ELR (cell line): ENCODE measurements at places on chromosomes 1 and 21.

GRCh38 chr1:213962508-213962907 lies 25.3 kb upstream of the PROX1 start:
- no peak for DNase-seq

DNA sequence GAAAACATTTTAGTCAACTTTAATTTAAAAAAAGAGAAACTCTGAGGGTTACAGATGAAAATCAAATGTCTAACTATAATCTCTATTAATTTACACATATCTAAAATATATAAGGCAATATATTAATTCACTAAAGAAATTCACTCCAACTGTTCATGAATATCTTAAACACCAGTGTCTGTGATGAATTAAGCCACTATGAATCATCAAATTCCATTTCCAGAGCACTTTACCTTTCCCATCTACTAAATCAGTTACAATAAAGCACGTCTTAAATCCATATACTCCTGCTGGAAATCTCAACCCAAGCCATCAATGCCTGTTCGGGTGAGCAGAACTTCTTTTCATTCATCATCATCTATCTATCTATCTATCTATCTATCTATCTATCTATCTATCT lies 4.3 kb downstream of the TAF5L start:
- peak; percentile 42 for DNase-seq

- no peak for DNase-seq
Measured at GRCh38 chr1:176816232-176816631, 348.3 kb downstream of the ASTN1 start.

DNA sequence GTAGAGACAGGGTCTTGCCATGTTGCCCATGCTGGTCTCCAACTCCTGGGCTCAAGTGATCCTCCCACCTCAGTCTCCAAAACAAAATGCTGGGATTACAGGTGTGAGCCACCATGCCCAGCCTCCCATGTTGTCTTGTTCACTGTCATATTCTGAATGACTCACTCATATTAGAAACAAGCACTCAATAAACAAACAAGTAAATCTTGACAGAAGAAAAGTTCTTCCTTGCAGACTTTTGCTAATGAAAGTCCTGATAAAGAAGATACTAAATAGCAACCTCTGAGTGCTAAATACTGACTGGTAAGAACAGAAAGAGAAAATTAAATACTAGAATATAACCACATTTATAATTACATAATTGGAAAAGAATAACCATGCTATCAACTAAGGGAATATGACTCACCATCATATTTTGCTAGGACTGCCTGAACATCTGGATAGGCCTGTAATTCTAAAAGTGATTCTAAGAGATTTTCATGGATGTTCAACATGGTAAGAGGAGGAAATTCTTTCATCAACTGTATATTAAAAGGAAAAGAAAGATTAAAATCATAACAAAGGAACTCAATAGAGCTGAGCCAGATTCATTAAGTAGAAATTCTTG lies 37.3 kb downstream of the ST7L start:
- DNase-seq, result peak; percentile 22

- DNase-seq, result no peak
Measured at GRCh38 chr1:201023920-201024624, 558 bp upstream of the KIF21B start.

DNA sequence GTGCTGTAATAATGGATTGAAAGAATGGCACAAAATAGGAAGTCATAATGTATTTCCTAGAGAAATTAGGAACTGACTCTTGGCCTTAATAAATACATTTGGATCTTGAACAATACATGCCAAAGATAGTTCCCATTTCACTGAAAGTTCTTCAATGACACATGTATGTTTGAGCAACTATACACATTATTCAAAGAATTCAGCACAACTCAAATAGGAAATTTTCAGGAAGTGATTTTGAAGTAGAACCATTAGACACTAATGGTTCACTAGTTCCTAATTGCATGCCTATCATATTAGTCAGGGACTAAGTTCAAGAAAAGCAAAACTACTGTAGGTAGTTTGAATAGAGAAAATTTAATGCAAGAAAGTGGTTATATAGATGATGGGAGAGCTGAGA lies 404.7 kb downstream of the LMO4 start:
- no peak for DNase-seq

DNA sequence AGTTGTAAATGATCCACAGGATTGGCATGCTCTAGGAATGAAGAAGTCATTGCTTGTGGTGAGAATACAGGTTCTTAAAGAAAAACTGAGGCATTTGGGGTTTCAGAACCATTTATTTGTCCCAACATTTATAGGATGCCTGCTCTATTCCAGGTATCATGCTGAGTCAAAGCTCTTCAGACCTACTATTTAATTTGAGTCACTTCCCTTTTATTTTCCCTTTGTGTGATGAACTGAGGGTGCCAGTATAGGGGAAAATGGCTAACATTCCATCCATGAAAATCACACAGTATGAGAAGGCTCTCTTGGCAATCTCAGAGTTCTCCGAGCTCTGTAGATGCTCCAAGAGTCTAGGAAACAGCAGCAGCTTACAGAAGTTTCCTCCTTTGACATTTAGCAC lies 110.4 kb downstream of the RNF220 start:
- peak; percentile 20 for DNase-seq

DNA sequence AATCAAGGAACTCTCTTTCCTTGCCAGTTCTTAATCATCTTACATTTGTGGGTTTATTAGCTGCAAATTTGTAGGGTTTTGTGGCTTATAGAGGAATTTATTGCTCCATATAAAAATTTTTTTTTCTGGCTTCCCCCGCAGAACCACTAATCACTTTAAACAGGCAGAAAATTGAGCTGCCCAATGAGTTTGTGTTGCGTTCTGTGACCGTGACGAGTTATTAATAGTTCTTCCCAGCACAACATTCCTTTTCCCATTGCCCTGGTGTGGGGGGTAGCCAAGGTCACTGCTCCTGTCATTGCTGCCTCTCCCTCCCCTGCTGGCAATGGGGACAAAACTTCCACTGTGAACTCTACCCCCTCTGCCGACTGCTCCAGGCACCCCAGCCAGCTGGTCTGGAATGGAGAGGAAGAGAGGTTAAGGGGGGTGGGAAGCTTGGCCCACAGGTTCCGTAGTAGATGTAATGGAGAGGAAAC lies 55.1 kb downstream of the UBE2T start:
- DNase-seq, result no peak

GRCh38 chr1:220818421-220819173 lies 31.9 kb downstream of the MTARC1 start:
- DNase-seq, result peak; percentile 95

- DNase-seq, result peak; percentile 34
Measured at GRCh38 chr1:11802616-11802972, 3.2 kb downstream of the MTHFR start.

DNA sequence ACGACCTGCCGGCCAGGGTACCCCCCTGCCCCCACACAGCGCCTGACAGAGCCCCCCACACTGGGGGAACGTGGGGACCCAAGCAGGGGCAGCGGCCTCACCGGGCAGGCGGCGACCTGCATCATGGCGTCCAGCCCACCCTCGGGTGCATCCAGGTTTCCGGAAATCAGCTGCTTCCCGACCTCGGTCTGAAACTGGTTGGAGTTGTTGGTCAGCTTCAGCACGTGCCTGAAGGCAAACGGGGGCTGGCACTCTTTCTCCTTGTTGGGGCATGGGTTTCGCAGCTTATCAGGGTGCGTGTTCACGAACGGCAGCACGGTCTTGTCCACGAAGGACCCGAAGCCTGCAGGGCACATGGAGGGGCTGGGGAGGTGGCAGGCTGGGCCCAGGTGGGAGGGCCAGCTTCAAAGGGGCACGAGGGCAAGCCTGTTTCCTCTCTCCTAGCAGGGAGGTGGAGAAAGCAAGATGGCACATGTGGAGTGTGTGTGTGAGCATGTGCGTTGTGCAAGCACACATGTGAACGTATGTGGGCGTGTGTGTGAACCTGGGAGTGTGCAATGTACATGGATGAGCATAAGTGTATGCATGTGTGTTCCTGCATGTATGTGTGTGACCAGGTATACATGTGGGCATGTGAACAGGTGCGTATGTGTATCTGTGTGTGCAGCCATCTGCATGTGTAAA lies 19.2 kb downstream of the ITGB2 start:
- no peak for DNase-seq

GRCh38 chr21:23939369-23940065 lies 1667.8 kb downstream of the MRPL39 start:
- DNase-seq, result no peak

GRCh38 chr1:219783605-219784235 lies 144.6 kb downstream of the SLC30A10 start:
- no peak for DNase-seq

GRCh38 chr1:151584278-151584677 lies 27.6 kb upstream of the SNX27 start:
- DNase-seq, result no peak

DNA sequence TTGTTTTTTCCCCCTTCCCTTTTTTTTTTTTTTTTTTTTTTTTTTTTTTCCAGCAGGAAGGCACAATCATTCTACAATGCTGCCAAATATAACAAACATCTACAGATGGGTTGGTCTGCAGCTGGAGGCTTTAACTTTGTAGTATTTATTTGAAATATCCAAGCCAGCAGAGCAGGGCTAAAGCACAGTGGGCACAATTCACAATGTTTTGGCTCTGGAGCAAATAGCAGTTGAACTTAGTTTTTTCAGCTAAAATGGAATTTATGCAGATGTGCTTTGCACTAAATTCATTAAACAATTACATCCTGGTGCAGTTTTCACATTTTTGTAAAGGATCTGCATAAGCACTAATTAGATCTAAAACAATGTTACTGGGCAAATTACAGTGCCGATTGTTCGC lies 39.8 kb upstream of the ZBTB18 start:
- no peak for DNase-seq

DNA sequence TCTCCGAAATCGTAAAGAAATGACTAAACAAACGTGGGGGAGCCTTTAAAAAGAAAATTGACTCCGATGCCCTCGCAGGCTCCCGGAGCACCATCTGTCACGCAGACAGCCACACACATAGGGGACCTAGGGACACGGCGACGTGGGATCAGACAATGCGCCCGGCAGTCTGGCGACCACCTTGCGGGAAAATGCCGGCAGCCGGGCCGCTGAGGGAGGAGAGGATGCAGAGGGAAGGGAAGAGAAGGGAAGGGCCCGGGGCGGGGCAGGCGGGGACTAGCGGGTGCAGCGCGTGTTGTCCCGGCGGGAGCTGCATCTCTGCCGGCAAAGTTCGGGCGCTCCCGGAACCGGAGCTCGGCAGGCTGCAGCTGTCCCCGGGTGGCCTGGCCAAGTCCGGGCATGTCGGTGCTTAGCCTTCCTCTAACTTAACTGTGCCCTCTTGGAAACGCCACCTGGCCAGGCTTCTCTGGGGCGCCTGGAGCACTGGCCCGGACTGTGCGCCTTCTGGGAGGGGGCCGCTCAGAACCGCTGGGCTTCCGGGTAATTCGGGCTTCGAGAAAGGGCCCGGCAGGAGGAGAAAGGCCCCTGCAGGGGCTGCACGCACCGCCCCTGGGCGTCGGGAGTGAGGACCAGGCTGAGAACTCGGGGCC lies 1.8 kb downstream of the NHLH2 start:
- DNase-seq, result peak; percentile 26

GRCh38 chr21:38659936-38660332 lies 145.8 kb upstream of the ETS2 start:
- no peak for DNase-seq

GRCh38 chr1:60620087-60620486 lies 462.3 kb upstream of the NFIA start:
- no peak for DNase-seq

DNA sequence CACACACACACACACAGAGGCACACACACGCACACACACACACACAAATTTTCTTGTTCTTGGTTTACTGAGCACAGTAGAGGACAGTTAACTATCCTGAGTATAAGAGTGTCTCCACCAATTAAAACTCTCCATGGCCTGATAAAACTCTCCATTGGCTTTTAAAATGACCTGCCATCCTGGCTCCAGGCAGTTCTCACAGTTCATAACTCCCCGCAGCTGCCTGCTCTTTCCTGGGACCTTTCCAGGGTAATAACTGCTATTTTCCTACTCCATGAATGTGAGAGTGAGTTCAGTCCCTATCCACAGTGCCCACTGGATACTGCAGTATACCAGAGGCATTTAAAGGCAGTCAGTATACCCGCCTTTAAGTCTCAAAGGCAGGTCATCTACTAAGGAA lies 351.5 kb downstream of the PLPP3 start:
- no peak for DNase-seq

DNA sequence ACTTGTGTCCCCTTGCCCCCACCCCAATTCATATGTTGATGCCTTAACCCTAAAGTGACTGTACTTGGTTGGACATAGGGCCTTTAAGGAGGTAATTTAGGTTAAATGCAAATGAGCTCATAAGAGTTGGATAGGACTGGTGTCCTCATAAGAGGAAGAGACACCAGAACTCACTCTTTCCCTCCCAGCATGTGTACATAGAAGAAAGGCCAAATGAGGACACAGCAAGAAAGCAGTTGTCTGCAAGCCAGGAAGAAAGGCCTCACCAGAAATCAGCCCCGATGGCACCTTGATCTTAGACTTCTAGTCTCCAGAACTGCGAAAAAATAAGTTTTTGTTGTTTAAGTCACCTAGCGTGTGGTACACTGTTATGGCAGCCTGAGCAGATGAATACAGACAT lies 45.5 kb downstream of the RAB3GAP2 start:
- DNase-seq, result no peak

DNA sequence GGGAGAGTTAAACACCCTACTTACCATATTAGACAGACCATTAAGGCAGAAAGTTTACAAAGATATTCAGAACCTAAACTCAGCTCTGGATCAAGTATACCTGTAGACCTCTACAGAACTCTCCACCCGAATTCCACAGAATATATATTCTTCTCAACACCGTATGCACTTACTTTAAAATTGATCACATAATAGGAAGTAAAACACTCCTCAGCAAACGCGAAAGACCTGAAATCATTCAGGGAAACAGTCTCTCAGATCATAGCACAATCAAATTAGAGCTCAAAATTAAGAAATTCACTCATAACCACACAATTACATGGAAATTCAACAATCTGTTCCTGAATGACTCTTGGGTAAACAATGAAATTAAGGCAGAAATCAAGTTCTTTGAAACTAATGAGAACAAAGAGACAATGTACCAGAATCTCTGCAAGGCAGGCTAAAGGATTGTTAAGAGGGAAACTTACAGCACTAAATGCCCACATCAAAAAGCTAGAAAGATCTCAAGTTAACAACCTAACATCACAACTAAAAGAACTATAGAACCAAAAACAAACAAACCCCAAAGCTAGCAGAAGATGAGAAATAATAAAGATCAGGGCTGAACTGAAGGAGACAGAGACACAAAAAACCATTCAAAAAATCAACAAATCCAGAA lies 19.1 kb downstream of the CD84 start:
- no peak for DNase-seq

GRCh38 chr1:113917400-113918082 lies 11.6 kb upstream of the HIPK1 start:
- peak; percentile 82 for DNase-seq
